ENCODE measurements at places on chromosomes 6 and 20. TPM values are rescaled to one million over a fixed set of nuclear protein-coding genes. Genes with fewer than 3 reads are reported as not detected.

DNA sequence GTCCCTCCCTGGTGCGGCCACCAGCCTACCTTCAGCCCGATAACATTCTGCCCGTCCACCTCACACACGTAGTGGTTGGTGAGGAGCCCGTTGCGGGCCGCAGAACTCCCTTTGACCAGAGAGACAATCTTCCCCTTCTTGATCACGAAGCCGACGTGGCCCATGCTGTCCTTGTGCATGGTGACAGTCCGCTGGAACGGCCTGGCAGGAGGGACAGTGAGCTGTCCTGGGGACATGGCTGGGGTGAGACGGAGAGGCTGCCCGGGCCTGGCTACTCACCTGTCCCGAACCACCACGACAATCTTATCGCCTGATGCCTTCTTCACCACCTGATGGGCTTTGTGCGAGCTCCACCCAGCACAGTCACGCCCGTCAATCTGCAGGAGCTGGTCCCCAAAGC is 16.6 kb downstream of the SDCBP2 start:
- H3K4me3 ChIP-seq = no peak overlapping the region
- DNase-seq = no peak
- H3K4me1 ChIP-seq = no peaks in the 10 kb centered on the region
- H3K27ac ChIP-seq = no peak overlapping the region

GRCh38 chr6:3884007-3884745 is 35.0 kb downstream of the FAM50B start:
- peaks cover 9% of the 10 kb centered on the region for H3K36me3 ChIP-seq
- DNase-seq = no peak
- H3K4me1 ChIP-seq = no peaks in the 10 kb centered on the region
- no peak overlapping the region for H3K4me3 ChIP-seq
- no peak overlapping the region for H3K27ac ChIP-seq

GRCh38 chr6:134908906-134909516 is 40.9 kb downstream of the ALDH8A1 start:
- no peaks in the 10 kb centered on the region for H3K4me1 ChIP-seq
- no peak overlapping the region for H3K27ac ChIP-seq
- DNase-seq = no peak
- H3K4me3 ChIP-seq = no peak overlapping the region

- peaks cover 38% of the 10 kb centered on the region for H3K36me3 ChIP-seq
- no peaks in the 10 kb centered on the region for H3K4me1 ChIP-seq
- H3K27me3 ChIP-seq = no peaks in the 10 kb centered on the region
- peak overlapping the region; percentile 87 for H3K4me3 ChIP-seq
- peak overlapping the region; percentile 92 for H3K27ac ChIP-seq
Observed at GRCh38 chr20:2102585-2103460, 1.2 kb downstream of the STK35 start.

GRCh38 chr6:51613558-51613957 is 473.9 kb downstream of the PKHD1 start:
- no peaks in the 10 kb centered on the region for H3K4me1 ChIP-seq
- no peaks in the 10 kb centered on the region for H3K27me3 ChIP-seq
- no peaks in the 10 kb centered on the region for H3K36me3 ChIP-seq
- no peak for DNase-seq
- H3K4me3 ChIP-seq = no peak overlapping the region
- no peak overlapping the region for H3K27ac ChIP-seq

DNA sequence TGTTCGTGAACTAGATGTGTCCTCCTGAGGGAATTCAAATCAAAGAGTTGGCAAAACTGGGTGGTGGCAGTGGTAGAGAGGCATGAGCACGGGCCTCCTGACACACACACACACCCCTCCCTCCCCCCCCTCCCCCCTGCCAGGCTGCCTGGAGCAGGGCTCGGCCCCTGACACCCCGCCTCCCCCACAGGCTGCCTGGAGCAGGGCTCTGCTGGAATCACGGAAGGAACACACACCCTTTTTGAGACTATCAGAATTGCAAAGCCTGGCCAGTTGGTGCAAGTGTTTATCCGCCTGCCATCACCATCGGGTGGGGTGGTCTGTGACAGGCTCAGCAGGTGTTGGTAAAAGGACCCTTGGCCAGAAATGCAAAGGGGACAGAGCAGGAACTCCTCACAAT is 59.0 kb downstream of the FAM120B start:
- no peak overlapping the region for H3K4me3 ChIP-seq
- H3K27ac ChIP-seq = no peak overlapping the region
- no peaks in the 10 kb centered on the region for H3K4me1 ChIP-seq
- no peak for DNase-seq
- H3K36me3 ChIP-seq = 0 out of 2 replicates have a peak, but pooled peaks cover 4% of the 10 kb centered on the region

SLC24A3 gene
- total RNA-seq = 0.83 TPM

GRCh38 chr6:155646443-155646842 is 190.8 kb upstream of the NOX3 start:
- peaks cover 4% of the 10 kb centered on the region for H3K36me3 ChIP-seq
- H3K27me3 ChIP-seq = no peaks in the 10 kb centered on the region
- no peak for DNase-seq
- peaks cover 5% of the 10 kb centered on the region for H3K4me1 ChIP-seq
- H3K4me3 ChIP-seq = no peak overlapping the region
- no peak overlapping the region for H3K27ac ChIP-seq

DNA sequence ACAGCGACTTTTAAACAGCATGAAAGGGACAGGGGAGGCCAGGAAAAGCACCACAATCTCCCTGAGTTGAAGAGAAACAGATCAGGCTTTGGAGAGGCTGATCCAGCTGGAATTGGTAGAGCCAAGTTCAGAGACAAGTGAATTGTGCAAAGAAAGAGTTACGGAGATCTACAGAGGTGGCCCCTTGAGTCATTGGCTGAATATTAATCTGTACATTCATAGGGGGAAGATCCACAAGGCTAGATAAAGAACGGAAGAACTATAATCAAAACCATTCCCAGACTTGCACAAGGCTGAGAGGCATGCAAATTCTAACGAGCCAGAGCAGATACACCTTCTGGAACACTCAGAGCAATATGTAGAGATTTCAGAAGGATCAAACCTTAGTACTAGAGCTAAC is 14.2 kb upstream of the FOXQ1 start:
- H3K36me3 ChIP-seq = no peaks in the 10 kb centered on the region
- no peak overlapping the region for H3K4me3 ChIP-seq
- H3K27me3 ChIP-seq = no peaks in the 10 kb centered on the region
- no peak for DNase-seq
- H3K4me1 ChIP-seq = no peaks in the 10 kb centered on the region

CLPSL1 gene
- total RNA-seq = not detected

DNA sequence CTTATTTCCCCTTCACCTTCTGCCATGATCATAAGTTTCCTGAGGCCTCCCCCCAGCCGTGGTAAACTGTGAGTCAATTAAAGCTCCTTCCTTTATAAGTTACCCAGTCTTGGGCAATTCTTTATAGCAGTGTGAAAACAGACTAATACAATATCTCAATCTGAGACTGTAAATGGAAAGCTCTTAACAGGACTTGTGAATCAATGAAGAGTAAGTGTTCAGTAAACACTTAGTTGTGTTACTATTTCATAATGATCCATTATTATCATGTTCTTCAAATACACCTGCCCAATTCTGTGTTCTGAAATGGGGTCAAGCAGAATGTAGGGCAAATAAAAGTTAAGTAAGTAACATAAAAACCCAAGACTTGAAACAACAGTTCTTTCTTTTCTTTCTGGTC is 266.2 kb downstream of the TENT5A start:
- DNase-seq = no peak
- no peaks in the 10 kb centered on the region for H3K36me3 ChIP-seq
- no peak overlapping the region for H3K4me3 ChIP-seq
- no peaks in the 10 kb centered on the region for H3K27me3 ChIP-seq

DNA sequence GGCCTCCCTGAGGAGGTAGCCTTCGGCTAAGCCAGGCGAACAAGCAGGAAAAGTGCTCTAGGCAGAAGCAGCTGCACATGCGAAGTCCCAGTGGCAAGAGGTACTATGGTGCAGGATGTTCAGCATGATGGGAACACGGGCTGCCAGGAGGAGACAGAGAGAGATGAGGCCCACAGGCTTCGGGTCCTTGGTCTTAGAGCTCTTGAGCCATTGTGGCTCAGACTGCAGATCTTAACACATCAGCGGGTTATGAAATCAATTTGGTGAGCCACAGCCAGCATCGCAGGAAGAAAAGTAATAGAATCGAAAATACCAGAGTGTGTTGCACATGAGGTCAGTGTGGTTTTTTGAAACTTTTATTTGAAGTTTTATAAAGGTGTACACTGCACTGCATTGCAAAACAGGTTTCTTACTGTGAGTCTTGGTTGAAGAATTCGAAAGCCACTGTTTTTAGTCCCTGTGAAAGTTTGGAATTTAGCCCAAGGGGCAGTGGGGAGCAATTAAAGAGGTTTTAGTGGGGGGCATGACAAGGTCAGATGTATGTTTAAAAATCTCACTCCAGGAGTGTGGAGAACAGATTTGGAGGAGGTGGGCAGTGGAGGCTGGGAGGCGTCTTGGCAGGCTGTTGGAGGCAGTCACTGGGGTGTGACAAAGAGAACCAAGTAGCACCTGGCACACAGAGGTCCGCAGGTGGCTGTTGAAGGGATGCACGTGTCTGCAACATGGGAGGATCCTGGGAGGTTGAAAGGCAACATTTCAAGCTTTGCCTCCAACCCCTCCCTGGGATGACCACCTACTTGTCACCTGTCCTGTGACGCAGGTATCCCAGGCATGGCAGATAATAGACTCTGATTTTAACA is 69.3 kb downstream of the EYA2 start:
- DNase-seq = no peak
- no peaks in the 10 kb centered on the region for H3K27me3 ChIP-seq
- H3K4me3 ChIP-seq = no peak overlapping the region
- H3K36me3 ChIP-seq = no peaks in the 10 kb centered on the region
- H3K4me1 ChIP-seq = no peaks in the 10 kb centered on the region

- no peak for DNase-seq
- H3K27ac ChIP-seq = no peak overlapping the region
- peaks cover 8% of the 10 kb centered on the region for H3K4me1 ChIP-seq
Observed at GRCh38 chr6:138596591-138596990, 97.3 kb upstream of the NHSL1 start.

MEI4 gene
- 0.55 TPM for total RNA-seq

DNA sequence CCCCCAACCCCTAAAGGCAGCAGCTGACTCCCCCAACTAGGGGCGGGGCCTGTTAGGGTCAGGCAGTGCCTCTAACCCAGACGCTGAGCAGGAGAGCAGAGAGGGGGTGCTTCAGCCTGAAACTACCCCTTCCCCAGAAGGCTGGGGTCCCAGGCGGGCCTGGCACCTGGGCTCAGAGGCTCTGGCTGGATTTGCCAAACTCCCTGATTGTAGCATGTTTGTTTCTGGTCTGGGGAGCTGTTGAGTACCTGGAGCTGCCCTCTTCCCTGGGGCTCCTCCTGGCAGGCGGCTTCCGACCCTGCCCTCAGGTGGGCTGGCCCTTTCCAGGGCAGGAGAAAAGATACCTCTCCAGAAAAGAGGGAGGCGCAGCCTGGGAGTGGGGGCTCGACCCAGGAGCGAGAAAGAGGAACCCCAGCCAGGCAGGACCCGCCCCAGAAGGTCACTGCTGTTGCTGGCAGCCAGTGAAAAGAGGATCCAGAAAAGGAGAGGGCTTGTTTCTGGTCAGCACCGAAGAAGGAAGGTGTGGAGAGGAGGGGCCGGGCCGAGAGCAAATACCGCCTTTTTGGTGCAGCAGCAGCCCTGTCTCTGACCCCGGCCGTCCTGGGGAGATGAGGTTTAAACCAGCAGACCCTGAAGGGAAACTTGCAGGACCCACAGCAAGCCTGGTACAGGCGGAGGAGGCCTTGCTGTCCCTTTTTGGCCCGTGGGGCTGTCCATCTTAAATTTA is 810 bp upstream of the ABHD16B start:
- H3K36me3 ChIP-seq = peaks cover 9% of the 10 kb centered on the region
- peaks cover 2% of the 10 kb centered on the region for H3K4me1 ChIP-seq
- H3K4me3 ChIP-seq = no peak overlapping the region
- no peaks in the 10 kb centered on the region for H3K27me3 ChIP-seq

- peak overlapping the region; percentile 78 for H3K4me3 ChIP-seq
- DNase-seq = peak; percentile 62
- H3K27me3 ChIP-seq = no peaks in the 10 kb centered on the region
- no peaks in the 10 kb centered on the region for H3K36me3 ChIP-seq
Observed at GRCh38 chr6:20211941-20212391, 303 bp downstream of the MBOAT1 start.

- H3K36me3 ChIP-seq = peaks cover 13% of the 10 kb centered on the region
- DNase-seq = no peak
- H3K4me3 ChIP-seq = no peak overlapping the region
- H3K4me1 ChIP-seq = no peaks in the 10 kb centered on the region
- H3K27ac ChIP-seq = no peak overlapping the region
- H3K27me3 ChIP-seq = no peaks in the 10 kb centered on the region
Observed at GRCh38 chr20:46629341-46629740, 21.9 kb downstream of the SLC13A3 start.

DNA sequence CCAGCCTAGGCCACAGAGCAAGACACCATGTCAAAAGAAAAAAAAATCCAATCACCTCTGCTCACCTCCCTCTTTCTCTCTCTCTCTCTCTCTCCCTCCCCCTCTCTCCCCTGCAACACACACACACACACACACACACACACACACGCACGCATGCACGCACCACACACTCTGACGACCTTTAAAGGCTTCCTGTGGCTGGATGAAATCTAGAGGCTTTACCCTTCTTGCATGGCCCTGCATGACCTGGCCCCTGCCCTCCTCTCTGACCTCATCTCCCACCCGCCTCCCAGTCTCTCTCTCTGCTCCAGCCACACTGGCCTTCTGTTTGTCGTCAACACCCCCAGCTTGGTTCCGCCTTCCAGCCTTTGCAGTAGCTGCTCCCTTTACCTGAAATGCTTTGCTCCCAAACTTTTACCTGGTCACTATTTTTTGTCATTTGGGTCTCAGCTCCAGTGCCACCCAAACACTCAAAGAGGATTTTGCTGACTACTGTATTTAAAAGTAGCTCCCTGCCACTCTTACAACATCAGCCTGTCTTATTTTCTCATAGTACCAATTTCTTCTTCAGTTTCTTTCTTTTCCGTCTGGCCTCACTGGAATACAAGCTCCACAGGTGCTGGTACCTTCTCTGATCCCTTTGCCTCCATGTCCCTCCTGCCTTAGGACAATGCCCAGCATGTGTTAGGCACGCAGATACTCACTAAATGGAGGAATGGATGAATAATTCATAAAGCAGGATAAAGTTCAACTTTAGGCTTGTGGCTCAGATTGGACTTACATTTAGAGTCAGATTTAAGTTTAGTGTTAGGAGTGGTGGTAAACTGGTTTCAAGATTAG is 4.3 kb upstream of the LTA start:
- no peak overlapping the region for H3K4me3 ChIP-seq
- no peak overlapping the region for H3K27ac ChIP-seq
- H3K4me1 ChIP-seq = no peaks in the 10 kb centered on the region
- no peaks in the 10 kb centered on the region for H3K36me3 ChIP-seq

RIMS1 gene
- total RNA-seq = 0.83 TPM

GRCh38 chr6:87702589-87702945 is 534 bp upstream of the AKIRIN2 start:
- H3K27ac ChIP-seq = peak overlapping the region; percentile 96
- 0 out of 2 replicates have a peak, but pooled peaks cover 2% of the 10 kb centered on the region for H3K4me1 ChIP-seq
- H3K27me3 ChIP-seq = no peaks in the 10 kb centered on the region
- H3K4me3 ChIP-seq = peak overlapping the region; percentile 87
- H3K36me3 ChIP-seq = peaks cover 14% of the 10 kb centered on the region
- no peak for DNase-seq

- no peak overlapping the region for H3K27ac ChIP-seq
- H3K4me1 ChIP-seq = no peaks in the 10 kb centered on the region
- H3K27me3 ChIP-seq = no peaks in the 10 kb centered on the region
- peaks cover 4% of the 10 kb centered on the region for H3K36me3 ChIP-seq
- H3K4me3 ChIP-seq = no peak overlapping the region
Observed at GRCh38 chr6:69624944-69625343, 171.9 kb downstream of the LMBRD1 start.
